Naive thymus-derived CD4-positive, alpha-beta T cell (primary cell): ENCODE measurements at places on chromosomes 7 and 10.

DNA sequence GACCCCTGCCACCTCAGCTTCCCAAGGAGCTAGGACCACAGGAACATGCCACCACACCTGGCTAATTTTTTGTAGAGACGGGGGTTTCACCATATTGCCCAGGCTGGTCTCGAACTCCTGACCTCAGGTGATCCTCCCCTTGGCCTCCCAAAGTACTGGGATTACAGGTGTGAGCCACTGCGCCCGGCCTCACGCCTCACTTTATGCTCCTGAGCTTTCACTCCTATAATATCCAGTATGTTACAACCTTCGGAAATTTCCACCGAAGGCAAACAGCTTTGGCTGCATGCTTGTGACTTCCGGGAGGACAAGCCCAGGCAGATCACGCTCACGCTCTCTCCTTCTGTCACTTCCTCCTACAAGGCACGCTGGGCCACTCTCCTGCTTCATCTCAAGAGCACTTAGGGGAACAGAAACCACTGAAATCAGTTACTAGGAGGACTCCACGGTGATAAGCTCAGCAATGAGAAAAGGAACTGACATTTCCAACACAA lies 4.4 kb upstream of the MAD1L1 start:
- DNase-seq, result no peak

- no peak for DNase-seq
These were observed 13.4 kb downstream of the PRKAG2 start for GRCh38 chr7:151863386-151864079.

GRCh38 chr7:111528331-111528730 lies 34.0 kb downstream of the IMMP2L start:
- DNase-seq, result no peak

- no peak for DNase-seq
These were observed 120.9 kb upstream of the DIP2C start for GRCh38 chr10:810351-810846.

GRCh38 chr10:77566236-77566635 lies 71.4 kb downstream of the KCNMA1 start:
- DNase-seq, result no peak

GRCh38 chr10:15211464-15211979 lies 43.0 kb upstream of the NMT2 start:
- DNase-seq, result no peak

- no peak for DNase-seq
These were observed at the start of gene CYP17A1 for GRCh38 chr10:102837230-102837721. Gene CYP17A1, minus strand, starts transcription at chr10:102837413. Its CDS starts 52 bp downstream, at chr10:102837361.

DNA sequence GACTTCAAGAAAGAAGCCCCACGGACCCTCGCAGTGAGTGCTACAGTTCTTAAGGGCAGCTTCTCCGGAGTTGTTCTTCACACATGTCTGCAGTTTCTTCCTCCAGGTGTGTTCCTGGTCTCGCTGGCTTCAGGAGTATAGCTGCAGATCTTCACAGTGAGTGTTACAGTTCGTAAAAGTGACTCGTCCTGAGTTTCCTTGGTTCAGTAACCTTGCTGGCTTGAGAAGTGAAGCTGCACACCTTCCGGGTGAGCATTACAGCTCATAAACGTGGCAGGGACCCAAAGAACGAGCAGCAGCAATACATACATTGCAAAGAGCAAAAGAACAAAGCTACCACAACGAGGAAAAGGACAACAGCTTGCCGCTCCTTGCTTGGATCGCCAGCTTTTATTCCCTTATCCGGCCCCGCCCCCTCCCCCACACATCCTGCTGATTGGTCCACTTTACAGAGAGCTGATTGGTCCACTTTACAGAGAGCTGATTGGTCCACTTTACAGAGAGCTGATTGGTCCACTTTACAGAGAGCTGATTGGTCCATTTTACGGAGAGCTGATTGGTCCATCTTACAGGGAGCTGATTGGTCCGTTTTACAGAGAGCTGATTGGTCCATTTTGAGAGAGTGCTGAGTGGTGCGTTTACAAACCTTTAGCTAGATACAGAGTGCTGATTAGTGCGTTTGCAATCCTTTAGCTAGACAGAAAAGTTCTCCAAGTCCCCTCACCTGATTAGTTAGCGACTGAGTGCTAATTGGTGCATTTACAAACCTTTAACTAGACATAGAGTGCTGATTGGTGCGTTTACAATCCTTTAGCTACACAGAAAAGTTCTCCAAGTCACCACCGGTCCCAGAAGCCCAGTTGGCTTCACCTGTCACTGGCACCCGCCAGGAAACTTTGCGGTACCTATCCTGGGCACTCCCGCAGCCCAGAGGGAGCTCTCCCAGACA lies 165.3 kb downstream of the AGMO start:
- no peak for DNase-seq

- DNase-seq, result no peak
These were observed 2.2 kb downstream of the STN1 start for GRCh38 chr10:103915796-103916195.

GRCh38 chr7:115827305-115828045 lies 203.1 kb downstream of the TFEC start:
- no peak for DNase-seq

GRCh38 chr7:27745064-27745583 lies 5.2 kb downstream of the TAX1BP1 start:
- no peak for DNase-seq

GRCh38 chr7:151389768-151390597 lies 19.9 kb downstream of the WDR86 start:
- DNase-seq, result no peak

DNA sequence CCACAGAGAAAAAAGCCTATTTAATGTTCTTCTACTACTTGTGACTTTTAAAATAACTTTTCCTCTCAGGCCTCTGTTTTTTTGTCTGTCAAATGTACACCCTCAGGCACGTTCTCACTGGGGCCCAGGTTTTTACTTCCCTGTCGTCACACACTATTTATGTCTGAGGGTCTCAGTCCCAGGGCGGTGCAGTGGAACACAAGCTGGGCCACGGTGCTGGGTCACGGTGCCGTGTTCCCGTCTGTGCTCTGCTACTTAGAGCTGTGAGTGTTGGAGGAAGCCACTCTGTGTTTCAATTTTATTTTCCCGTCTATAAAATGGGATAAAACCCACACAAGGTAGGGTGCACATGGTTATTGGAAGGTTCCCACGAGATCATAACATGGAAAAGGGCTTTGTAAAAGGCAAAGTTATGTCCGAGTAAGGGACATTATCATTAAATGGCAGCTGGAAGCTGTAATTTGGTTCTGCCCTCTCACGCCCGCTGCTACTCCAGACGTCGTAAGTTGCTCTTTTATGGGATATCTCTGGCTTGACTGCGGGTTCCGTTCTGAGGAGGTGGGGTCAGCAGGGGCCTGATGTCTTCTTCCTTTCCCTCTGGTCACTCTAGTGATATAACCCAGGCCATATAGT lies 25.2 kb downstream of the ZNF775 start:
- no peak for DNase-seq

- no peak for DNase-seq
These were observed 86.4 kb upstream of the JAZF1 start for GRCh38 chr7:28267012-28267411.
